ENCODE measurements at places on chromosomes 6 and 20.
A peak's percentile ranks its signal among the peaks of the same experiment; 100 is the strongest.

- DNase-seq: no peak
Observed at GRCh38 chr20:57791178-57791962, 81.6 kb upstream of the PMEPA1 start.

DNA sequence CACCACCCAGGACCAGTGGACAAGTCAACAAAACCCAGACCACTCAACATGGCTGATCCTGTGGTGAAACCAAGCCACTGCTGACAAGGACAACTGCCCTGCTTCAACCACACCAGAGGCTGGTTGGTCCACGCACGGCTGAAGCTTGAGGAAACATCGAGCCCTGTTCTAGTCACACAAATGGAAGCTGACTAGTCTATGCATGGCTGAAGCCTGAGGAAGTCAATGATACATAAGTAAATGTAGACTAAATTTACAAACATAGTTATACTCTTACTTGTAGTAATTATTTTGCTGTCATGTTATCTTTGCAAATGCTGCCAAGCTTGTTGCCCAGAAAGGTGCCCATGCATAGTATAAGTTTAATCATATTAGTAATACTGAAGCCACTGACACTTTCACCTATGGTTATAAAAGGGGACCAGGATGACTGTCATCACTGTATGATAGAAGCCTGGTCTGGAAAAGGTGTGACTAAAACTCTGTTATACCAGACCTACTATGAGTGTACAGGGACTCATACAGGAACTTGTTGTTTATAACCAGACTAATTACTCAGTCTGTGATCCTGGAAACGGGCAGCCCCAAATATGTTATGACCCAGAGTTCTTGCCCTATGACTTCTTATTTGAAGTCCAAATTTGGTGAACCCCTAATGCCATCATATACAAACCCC lies 5.6 kb downstream of the IL22RA2 start:
- DNase-seq: no peak

- DNase-seq: no peak
Observed at GRCh38 chr6:157460182-157460999, 79.4 kb downstream of the ZDHHC14 start.

DNA sequence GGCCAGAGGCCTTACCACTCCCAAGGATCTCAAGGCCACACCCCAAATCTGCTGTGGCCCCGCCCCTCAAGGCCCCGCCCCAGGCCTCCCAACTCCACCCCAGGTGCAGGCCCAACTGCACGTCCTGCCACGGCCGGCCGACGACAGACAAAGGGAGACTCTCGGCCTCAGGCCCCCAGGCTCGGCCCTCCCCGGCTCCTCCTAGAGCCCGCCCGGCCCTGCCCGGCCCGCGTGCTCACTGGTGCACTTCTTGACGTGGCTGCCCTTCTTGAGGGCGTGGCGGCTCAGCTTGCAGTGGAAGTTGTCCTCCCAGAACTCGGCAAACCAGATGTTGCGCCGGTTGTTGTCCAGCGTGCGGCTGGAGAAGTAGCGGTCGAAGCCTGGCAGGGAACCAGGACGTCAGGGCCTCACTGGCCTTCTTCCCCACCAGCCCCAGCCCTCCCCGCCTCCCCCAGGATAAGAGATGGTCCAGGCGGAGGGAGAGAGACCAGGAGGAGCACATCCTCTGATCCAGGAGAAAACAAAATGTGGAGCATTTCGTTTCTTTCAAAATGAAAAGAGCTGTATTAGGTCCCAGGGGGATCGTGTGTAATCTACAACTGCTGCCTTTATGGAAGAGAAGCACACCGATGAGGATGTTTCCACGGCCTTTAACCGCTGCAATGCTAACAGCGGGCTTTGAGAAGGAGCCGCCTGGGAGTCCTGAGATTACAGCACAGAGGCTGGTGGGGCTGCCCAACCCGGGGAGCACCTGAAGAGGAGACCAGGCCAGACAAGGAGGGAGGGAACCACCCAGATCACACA lies 89.4 kb downstream of the GRM4 start:
- DNase-seq: no peak

DNA sequence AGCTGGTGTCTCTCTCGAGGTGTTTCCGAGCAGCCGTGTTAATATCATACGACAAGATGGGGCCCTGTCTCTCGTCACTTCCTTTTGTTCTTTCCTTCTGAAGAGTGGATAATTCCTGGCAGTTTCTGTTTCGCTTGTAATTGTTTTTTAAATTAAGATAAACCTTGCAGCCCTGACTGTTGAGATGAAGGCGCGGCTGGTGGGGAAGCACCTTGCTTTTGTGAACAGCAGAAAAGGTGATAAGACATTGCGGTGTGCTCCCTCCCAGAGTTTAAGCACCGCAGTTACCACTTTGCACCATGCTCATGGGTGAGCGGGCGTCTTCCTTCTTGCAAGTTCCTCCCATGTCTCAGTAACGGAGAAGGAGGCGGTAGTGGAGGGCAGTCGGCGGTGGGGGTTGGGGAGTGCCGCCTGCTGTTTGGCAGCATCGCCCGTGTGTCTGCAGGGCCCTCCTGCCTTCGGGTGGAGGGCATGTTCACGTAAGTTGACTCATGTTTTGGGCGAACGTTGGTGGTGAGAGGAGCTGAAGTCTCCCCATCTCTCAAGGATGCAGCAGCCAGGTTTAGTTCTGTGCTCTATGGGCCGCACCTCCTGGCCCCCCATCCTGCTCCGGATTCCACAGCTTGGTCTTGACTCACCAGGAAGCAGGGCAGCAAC lies 345.9 kb downstream of the TAF4 start:
- DNase-seq: peak; percentile 19

- no peak for DNase-seq
Observed at GRCh38 chr6:41071501-41071922, 644 bp downstream of the OARD1 start.

- no peak for DNase-seq
Observed at GRCh38 chr6:142485256-142485655, 183.4 kb downstream of the ADGRG6 start.

- DNase-seq: no peak
Observed at GRCh38 chr6:79157961-79158644, 76.4 kb downstream of the HMGN3 start.

- no peak for DNase-seq
Observed at GRCh38 chr20:44792796-44793195, 17.6 kb downstream of the RIMS4 start.

- DNase-seq: no peak
Observed at GRCh38 chr6:115982453-115982852, 78.2 kb downstream of the FRK start.

DNA sequence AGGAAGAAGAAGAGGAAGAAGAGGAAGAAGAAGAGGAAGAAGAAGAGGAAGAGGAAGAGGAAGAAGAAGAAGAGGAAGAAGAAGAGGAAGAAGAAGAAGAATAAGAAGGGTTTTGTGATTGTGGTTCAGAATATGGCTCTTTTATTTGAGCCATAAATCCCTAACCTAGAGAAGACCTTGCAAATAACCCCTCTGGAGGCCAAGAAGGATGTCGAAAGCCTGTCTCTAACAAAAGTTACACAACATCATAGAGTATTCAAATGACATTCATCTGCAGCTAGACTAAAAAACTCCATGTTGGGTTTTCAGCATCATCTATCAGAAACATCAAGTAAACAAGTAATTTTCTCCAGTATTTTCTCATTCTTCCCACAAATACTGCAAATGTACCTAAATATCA lies 100.9 kb downstream of the RNASET2 start:
- DNase-seq: no peak

- no peak for DNase-seq
Observed at GRCh38 chr20:56957737-56958553, 308.5 kb downstream of the BMP7 start.

GRCh38 chr20:57996936-57997890 lies 231.2 kb downstream of the ANKRD60 start:
- no peak for DNase-seq

GRCh38 chr6:121780325-121781321 lies 345.2 kb downstream of the GJA1 start:
- no peak for DNase-seq

DNA sequence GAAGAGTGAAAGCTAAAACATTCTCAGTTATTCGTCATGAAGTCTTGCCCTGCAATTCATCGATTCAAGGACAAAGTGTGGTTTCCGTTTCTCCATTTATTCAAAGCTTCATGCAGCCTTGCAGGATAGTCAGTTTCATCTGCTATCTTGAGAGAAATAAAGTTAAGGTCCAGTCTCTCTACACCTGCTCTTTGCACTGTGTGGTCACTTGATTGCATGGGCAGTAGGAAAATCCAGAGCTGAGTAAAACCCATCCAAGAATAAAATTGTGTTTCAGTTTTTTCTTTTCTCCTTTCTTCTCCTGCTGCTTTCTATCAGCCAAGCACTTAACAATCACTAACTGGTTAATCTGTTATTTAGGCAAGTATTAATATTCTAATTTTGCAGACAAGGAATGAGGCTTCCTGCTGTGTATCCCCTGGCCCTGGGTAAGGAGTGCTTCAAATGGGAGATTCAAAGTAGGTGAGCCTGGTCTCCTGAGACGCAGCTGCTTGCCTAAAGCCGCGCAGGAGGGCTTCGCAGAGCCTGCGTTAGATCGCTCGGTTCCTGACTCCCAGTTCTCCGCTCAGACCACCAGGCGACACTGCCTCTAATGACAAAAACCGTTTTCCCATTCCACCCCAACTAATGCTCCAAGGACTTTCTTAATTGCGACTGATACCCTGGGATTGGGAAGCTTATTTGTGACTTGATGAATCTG lies 808.3 kb downstream of the TFAP2A start:
- no peak for DNase-seq

DNA sequence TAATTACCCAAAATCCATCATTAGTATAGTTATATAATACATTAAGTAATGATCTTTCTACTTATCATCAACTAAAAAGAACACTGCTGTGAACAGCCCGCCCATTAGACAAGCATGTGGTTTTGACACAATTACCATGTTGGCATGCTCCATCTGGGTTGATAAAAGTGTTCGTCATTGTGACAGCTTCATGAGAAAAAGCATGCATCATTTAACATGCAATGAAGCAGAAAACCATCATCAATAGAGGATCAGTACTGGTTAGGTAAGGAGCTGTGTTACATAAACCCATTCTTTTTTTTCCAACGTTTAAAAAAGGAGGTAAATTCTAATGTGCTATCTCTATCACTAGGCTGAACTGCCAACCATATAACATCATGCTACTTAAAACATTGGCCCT lies 101.9 kb downstream of the EPB41L2 start:
- no peak for DNase-seq

DNA sequence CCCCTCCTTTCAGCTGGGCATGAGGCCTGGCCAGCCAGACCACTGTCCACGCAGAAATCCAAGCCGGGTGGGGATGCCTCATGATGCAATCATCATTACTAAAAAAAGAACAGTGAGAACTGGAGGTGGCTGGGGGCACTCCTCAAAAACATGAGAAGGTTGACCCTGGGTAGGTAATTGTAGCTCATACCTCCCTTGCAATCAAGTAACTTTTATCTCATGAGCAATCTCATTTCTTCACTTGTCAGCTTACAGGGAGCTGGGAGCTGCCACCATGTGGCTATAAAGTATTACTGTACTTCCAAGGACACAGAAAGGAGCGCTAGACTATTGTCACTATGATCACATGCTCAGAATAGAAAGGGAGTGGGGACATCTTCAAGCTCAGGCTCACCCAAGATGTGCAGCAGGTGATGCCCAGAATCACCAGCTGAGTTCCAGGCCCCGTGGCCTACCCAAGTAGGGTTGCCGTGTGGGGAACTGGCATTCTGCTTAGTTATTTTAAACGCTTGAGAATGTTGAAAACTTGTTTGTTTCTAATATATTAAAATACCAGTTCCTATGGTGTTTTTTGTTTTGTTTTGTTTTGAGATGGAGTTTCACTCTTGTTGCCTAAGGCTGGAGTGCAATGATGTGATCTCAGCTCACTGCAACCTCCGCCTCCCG lies 3.0 kb upstream of the CDH26 start:
- DNase-seq: no peak

- no peak for DNase-seq
Observed at GRCh38 chr6:7311917-7312615, 933 bp downstream of the SSR1 start.

GRCh38 chr6:168343239-168344150 lies 23.9 kb upstream of the DACT2 start:
- no peak for DNase-seq

- no peak for DNase-seq
Observed at GRCh38 chr6:100105138-100105537, 111.1 kb upstream of the MCHR2 start.

GRCh38 chr6:156517088-156517487 lies 260.1 kb upstream of the ARID1B start:
- no peak for DNase-seq

All from stimulated activated CD8-positive, alpha-beta memory T cell treated with anti-CD3 and anti-CD28 coated beads, Interleukin-15, amount 100 ng/mL, for 48 hours (primary cell).